ENCODE measurements at places on chromosomes 4 and X.

DNA sequence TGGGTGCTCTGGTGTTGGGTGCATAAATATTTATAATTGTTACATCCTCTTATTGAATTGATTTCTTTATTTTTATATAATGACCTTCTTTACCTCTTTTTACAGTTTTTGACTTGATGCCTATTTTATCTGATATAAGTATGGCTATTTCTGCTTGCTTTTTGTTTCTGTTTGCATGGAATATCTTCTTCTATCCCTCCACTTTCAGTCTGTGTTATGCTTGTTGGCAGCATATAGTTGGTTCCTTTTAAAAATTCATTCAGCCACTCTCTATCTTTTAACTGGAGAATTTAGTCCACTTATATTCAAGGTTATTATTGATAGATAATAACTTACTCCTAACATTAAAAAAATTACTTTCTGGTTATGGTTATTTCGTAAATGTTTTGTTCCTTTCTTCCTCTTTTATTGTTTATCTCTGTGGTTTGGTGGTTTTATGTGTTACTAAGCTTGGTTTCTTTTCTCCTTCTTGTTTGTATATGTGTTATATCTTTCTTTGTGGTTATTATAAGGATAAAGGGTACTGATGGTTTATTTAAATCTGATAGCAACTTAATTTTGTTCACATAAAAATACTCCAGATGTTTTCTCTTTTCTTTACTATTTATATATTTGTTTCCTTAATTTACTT is 69.5 kb downstream of the IL15 start:
- DNase-seq: no peak

DNA sequence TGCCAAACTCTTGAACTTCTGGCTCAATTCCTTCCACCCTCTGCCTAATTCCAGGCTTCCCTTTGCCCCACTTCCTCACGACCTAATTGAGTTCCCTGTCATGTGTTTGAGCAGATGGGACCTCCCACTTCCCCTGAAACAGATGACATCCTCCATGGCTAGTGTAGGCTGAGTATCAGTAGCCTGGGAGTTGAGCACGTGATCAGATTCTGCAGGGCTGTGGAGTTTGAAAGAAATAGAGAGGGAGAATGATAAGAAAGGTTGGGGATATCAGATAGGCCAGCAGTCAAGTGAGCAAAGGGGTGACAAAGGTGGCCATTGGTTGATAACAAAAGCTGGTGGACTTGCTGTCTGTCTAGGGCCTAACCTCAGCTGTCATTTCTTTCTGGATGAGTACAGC is 18.8 kb upstream of the NWD2 start:
- no peak for DNase-seq

DNA sequence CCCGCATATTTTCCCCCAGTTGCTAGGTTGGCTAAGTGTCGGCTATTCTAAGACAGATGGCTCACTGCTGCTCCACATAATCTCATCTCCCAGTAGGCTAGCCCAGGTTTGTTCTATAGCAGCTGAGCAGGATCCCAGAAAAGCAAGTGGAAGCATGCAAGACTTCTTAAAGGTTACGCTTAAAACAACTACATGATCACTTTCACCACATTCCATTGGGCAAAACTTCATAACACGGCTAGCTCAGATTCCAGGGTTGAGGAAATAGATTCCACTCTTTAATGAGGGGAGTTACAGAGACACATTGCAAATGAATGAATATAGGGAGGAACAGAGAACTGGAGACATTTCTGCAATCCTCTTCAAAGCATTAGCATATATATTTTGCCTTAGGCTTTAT is 12.9 kb upstream of the RAB33B start:
- no peak for DNase-seq

DNA sequence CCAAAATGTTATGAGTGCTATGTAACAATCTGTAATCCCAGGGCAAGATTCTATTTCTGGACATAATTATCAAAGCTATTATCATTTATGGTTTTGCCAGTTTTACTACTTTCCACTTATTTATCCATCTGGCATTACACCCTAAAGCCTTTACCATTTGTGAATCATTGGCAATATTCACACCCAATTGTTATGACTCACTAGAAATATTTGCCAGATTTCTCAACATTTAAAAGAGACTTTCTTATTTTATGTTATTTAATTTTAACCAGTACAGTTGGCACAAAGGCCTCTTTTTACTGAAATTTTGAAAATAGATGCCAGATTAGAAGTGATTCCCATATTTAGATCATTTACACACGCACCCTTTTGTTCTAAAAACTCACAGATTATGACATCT is 242.7 kb upstream of the WDFY3 start:
- DNase-seq: no peak

- no peak for DNase-seq
Observed at GRCh38 chrX:1029494-1029893, 183.0 kb downstream of the CRLF2 start.

GRCh38 chr4:23369331-23369730 is 520.5 kb downstream of the PPARGC1A start:
- no peak for DNase-seq

DNA sequence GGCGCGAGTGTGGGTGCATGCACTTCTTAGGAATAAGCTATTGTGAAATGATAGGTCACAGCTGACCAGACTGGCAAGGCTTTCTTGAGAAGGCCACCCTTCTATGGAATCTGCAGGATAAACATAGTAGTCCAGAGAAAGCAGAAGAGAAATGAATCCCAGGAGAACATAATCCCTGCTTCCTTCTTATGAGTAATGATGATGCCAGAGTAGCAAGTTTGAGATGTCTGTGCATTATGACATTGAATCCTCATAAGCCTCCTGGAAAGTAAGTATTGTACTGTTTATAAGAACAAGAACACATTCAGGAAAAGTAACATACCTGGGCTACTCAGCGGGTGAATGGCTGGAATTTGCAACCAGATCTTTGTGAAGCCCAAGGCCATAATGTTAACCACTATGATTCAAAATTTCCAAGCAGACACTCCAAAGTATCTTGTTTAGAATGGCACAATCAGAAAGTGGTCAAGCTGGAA is 272.1 kb upstream of the HS3ST1 start:
- DNase-seq: no peak

DNA sequence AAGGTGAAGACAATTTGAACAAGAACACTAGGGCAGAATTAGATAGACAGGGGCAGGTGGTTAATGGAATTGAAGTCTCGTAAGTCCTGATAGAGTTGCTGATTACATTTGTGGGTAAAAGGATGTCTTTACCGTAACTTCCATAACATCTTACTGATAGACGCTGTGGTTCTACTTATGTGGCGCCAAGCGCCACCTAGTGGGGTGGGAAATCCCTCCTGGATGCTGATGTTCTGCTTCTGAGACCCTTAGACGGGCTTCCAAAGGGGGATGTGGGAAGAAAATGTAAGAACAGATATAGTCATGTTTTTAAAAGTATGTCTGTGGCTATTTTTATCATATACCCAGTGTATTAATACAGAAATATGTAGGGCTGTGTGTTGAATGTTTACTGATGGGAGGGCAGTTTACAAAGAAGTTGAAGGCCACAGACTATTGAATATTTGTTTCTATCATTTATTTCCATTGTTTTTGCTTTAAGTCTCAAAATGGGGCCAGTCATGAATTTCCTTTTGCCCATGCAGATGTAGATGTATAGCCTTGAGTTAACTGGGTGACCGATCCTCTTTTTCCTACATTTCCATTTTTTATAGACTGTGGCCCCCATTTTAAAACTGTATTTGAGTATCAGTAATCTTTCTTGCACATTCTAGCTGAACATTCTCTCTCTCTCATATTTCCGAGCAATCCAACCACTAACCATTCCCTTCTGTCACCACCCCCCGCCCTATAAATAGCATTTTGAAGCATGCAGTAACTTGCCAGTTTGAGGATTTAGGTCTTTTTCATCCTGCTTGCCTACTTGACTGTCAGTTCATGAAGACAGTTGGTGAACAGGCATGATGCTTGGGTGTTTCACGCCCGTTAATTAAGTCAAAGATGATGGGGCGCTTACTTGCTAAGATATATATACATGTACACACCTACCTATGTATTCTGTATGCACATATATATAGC is 12.1 kb upstream of the TLR8 start:
- peak; percentile 44 for DNase-seq

GRCh38 chrX:85611926-85612325 is 232.5 kb upstream of the POF1B start:
- no peak for DNase-seq

- no peak for DNase-seq
Observed at GRCh38 chrX:25001808-25002660, 13.7 kb downstream of the ARX start.

DNA sequence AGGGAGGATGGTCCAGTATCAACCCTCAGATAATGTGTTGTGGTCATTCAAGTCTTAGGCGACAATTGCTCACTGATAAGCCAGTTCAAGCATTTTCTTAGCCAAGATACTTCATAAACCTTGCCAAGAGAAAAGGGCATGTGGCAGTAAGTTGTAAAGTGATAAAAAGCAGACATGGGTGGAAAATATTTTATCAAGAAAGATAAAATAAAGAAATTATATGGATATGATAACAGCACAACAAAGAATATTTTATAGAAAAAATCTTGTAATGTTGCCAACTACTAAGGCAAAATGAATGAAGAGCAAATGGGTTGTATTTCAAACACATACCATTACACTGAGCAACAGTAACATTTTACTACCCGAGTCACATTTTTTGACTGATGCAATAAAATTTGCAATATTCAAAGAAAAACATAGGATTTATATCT is 217.4 kb upstream of the PITX2 start:
- no peak for DNase-seq

- no peak for DNase-seq
Observed at GRCh38 chrX:49858341-49858740, 20.9 kb upstream of the USP27X start.

- DNase-seq: no peak
Observed at GRCh38 chr4:121535351-121535750, 154.5 kb upstream of the QRFPR start.

- no peak for DNase-seq
Observed at GRCh38 chr4:59712470-59712869, 1487.7 kb upstream of the ADGRL3 start.

DNA sequence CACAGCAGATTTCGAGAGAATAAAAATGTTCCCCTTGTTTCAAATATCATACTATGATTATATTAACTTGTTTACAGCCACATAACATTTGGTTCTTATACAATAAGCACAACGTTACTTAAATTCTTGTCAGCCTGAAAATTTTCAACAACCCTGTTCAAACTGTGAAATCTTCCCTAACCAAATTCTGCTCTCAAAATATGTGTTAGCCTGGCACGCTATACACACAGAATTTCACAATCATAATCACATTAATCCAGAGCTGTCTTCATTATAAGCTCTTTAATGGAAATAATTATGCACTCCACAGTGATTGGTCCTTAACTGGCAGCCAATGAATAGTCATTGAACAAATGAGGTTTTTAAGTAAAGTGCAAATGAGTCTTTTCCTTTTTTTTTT is 7.3 kb upstream of the PRSS12 start:
- DNase-seq: no peak

- no peak for DNase-seq
Observed at GRCh38 chrX:142233400-142233799, 28.3 kb upstream of the MAGEC2 start.

DNA sequence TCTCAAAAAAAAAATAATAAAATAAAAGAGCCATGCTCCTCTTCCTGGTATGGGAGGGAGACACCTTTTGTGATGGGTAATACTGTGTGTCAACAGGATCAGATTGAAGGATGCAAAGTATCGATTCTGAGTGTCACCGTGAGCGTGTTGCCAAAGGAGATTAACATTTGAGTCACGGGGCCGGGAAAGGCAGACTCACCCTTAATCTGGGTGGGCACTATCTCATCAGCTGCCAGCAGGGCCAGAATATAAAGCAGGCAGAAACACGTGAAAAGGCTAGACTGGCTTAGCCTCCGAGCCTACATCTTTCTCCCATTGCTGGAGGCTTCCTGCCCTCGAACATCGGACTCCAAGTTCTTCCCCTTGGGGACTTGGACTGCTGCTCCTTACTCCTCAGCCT is 95.4 kb downstream of the SHOX start:
- no peak for DNase-seq

- no peak for DNase-seq
Observed at GRCh38 chrX:148681605-148682004, 181.2 kb downstream of the AFF2 start.

- DNase-seq: no peak
Observed at GRCh38 chr4:183763990-183764754, 105.1 kb downstream of the TRAPPC11 start.

- peak; percentile 6 for DNase-seq
Observed at GRCh38 chr4:26020083-26020668, 106.2 kb downstream of the SMIM20 start.

- DNase-seq: no peak
Observed at GRCh38 chr4:8046925-8047541, 107.4 kb upstream of the AFAP1 start.

- no peak for DNase-seq
Observed at GRCh38 chr4:170667814-170668213, 578.1 kb upstream of the AADAT start.

GRCh38 chr4:11423465-11423864 is 5.2 kb downstream of the HS3ST1 start:
- no peak for DNase-seq

GRCh38 chr4:178196751-178197374 is 754.6 kb upstream of the AGA start:
- DNase-seq: no peak

- no peak for DNase-seq
Observed at GRCh38 chr4:158801066-158801465, 32.2 kb downstream of the FNIP2 start.

GRCh38 chrX:134684956-134685355 is 26.7 kb upstream of the PLAC1 start:
- no peak for DNase-seq

GRCh38 chrX:129622757-129623301 is 31.9 kb downstream of the APLN start:
- DNase-seq: no peak

- DNase-seq: no peak
Observed at GRCh38 chr4:25103418-25103817, 56.8 kb downstream of the SEPSECS start.

DNA sequence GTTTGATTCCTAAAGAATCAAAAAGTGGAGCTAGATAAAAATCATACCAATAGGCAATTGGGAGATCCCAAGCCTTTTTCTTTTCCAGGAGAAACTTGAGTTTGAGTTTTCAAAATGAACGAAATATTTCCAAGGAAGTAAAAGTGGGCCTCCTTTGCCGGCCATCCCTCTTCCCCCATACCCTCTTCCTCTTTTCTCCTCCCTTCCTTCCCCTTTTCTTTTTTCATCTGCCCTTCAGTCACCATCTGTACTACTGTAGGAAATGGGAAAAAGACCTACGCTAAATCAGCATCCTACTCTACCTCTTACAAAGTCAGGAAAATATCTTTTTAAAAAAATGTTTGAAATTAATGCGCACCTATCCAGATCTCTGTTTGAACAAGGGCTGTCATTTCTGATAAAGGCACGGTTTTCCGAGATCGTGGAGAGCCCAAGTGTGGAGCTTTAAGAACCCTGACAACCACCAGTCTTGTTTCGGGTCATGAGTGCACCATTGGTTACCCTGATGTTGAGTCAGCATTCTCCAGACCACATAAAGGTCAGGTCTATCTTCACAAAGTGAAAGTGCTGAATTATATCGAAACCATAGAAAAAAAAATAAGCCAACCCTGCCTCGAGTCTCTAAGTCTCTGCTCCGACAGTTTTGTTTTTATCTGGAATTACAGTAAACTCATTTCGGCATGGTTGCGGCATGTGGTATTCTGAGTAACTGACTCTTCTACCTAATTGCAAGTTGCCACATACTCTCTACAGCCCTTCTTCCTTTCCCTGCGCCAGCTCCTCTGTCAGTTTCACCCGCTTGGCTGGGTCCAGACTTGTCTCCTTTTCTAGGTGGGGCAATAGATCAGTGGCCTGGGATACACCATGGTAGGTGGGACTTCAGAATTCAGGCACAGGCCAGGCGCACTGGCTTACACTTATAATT is 140.2 kb upstream of the KLF3 start:
- DNase-seq: peak; percentile 36

GRCh38 chrX:128928636-128929035 is 594.7 kb downstream of the SMARCA1 start:
- no peak for DNase-seq

All from CD4-positive, alpha-beta T cell treated with Interleukin-1 beta for 1 hour (primary cell).